ENCODE measurements at places on chromosomes 11 and 22. TPM values are rescaled to one million over a fixed set of nuclear protein-coding genes. Genes with fewer than 3 reads are reported as not detected.
A peak's percentile ranks its signal among the peaks of the same experiment; 100 is the strongest.

DNA sequence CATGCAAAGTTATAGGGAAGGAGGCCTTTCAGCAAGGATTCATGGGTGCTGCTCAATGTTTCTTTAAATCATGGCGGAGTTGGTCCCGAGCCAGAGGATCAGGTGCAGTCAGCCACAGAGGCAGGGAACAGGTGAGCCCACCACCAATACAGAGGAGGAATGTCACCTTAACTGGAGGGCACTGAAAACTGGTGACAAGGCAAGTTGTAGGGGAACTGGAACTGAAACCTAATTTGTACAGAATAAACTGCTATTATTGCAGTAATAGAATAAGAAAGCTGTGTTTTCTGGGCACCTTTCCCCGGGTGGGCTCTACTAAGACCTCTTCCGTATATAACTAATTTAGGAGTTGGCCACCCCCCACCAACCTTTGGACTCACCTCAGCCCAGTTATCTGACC is 296.0 kb upstream of the NARS2 start:
- no peak for DNase-seq

DNA sequence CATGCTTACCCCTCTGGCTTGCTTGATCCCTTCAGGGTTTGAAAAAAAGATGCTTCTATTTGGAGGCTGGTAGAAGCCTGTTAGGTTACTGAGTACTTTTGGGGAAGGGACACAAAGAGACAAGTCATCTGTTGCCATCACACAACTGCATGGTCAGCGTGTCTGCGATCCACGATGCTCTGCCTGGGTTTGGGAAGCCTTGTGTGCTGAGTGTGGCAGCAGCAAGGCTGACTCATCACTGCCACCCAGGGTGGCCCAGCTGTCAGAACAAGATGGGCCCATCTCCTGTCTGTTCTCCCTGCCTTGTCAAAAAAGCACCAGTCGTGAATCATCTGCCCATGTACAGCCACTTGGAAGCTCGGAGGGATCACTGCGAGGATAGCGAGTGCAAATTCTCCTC is 26.2 kb downstream of the UBASH3B start:
- no peak for DNase-seq

GRCh38 chr11:33191467-33191866 is 30.2 kb upstream of the CSTF3 start:
- no peak for DNase-seq

DNA sequence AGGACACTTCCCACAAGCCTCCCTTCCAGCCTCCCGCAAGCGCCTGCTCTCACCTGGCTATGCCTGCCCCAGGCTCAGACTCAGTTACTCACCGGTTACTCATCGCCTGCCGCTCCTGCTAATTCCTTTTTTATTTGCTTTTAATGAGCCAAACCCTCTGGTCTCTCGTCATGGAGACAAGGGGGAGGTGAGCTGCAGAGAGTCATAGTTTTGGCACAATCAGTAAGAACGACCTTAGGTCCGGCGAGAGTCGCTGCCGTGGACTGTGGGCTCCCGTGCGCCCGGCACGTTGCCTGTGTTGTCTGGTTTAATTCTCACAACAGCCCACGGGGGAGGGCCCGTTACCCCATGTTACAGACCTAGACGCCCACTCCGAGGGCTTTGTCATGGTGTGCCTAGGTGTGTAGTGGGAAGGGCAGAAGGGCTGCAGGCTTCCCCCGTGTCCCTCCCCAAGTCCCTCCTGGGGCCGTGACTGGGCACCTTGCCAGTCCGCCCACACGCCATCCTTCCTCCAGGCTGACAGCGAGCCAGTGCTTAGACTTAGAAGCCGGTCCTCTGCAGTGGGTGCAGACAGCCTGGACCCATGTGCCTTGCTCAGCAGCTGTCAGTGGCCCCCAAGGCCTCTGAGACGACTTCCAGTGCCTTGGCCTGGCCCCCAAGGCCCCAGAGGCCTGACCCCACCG is 42.2 kb downstream of the WNT7B start:
- no peak for DNase-seq

DNA sequence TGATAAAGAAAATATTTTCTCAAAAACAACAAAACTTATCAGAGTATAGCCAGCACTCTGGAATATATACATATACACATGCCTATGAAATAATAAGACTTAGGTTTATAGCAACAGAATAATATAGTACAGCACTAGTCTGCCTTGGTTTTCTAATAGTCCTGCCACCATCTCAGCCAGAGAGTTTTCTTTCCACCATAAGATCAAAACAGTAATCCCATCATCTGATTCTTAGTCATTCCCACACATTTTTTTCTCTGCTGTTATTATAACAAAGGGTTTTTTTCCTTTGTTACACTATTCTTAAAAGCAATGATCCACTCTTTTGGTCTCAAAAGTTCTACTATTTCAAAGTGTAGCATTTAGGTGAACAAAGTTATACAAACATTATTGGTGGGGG is 15.1 kb downstream of the MTMR2 start:
- DNase-seq, result no peak

- no peak for DNase-seq
These were observed 19.5 kb downstream of the IL17REL start for GRCh38 chr22:49992921-49993648.

- DNase-seq, result no peak
These were observed 120.9 kb downstream of the FEZ1 start for GRCh38 chr11:125375146-125375545.

DNA sequence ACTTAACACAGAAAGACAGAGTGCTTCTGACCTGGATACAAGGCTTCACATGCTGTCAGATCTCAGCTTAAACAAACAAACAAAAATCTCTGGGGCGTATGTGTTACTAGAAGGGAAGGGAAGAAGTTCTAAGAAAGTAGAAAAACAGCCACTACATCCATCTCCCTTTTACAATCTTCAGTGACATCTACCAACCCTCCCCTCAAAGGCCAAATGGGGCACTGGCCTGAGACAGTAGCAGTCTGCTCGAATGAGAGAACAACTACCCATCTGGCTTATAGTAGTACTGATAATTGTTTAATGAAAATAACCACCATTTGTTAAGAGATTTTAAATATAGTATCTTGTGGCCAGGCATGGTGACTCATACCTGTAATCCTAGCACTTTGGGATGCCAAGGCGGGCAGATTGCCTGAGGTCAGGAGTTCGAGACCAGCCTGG is 29.4 kb downstream of the CCDC83 start:
- peak; percentile 20 for DNase-seq

GRCh38 chr22:38706901-38707195 is 1.1 kb downstream of the GTPBP1 start:
- DNase-seq, result no peak

DNA sequence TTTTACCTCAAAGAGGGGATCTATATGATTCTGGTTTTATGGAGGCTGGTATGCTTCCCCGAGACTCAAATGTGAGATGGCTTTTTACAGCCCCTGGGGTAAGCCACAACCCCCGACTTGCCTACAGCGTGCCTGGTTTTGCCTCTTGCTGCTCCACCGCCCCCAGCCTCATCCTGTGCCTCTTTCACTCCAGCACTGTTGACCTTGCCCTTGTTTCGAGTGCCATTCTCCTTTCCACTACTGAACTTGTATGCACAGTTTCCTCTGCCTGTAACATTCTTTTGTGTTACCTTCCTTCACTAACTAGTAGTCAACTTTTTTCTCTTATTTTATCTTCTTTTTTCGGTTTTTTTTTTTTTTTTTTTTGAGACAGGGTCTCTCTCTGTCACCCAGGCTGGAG is 219.0 kb upstream of the ZBED5 start:
- no peak for DNase-seq

GRCh38 chr11:44426958-44427357 is 117.0 kb upstream of the ALX4 start:
- no peak for DNase-seq

DNA sequence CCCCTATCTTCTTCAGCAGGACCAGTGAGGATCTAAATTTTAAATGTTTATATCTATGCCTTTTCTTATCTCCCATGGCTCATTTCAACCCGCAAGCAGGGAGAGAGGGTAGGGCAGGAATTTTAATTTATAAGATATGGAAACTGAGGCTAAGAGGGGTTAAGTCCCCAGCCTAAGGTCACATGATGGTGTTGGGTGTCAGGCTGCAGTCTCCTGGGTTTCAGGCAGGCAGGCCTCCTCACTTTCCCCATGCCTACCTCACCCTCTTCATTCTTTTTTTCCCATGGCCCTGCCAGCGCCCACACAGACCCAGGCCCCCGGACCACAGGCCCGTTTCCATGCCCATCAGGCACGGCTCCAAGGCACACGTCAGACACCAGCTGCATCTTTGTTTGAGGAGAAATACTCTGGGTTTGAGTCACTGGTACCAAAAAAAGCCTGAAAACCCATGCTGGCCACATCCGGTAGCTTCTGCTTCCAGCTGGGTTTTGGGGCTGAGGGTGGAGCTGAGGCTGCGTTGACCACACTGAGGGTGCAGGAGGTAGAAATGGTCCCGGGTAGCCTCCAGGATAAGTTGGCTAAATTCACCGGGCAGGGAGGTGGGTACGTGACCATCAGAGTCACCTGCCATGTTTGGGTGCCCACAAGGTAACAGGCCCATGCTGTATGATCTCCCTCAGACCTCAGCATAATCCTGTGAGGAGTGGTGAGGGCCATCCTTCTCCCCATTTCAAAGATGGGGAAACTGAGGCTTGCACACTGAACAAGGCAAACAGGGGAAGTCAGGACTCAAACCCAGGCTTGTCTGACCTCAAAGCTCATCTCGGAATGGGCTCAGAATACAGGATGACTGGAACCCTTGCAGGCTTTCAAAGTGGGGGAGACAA is 7.5 kb downstream of the CRYBB1 start:
- DNase-seq, result no peak

GRCh38 chr22:40721266-40721665 is 42.0 kb downstream of the MCHR1 start:
- no peak for DNase-seq

- DNase-seq, result no peak
These were observed 115.6 kb upstream of the PDGFD start for GRCh38 chr11:104279587-104279986.

- DNase-seq, result no peak
These were observed 82.8 kb downstream of the SPATA19 start for GRCh38 chr11:133762538-133762937.

DNA sequence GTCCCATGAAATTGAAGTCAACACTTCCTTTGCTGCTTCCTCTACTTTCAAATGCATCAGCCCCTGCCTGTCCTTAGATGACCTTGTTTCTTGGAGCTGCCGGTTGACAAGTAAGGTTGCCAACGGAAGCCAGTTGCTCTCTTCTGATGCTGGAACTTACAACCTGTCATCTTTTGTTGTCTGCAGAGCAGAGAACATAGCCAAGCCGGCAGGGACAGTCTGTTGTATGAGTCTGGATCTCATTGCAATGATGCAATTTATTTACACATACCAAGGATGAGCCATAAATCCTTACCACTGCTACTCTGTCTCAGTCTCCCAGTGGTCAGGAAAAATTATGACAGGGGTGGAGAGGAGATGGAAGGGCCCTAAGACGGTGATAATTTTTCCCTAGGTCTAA is 151.4 kb downstream of the BLID start:
- no peak for DNase-seq

DNA sequence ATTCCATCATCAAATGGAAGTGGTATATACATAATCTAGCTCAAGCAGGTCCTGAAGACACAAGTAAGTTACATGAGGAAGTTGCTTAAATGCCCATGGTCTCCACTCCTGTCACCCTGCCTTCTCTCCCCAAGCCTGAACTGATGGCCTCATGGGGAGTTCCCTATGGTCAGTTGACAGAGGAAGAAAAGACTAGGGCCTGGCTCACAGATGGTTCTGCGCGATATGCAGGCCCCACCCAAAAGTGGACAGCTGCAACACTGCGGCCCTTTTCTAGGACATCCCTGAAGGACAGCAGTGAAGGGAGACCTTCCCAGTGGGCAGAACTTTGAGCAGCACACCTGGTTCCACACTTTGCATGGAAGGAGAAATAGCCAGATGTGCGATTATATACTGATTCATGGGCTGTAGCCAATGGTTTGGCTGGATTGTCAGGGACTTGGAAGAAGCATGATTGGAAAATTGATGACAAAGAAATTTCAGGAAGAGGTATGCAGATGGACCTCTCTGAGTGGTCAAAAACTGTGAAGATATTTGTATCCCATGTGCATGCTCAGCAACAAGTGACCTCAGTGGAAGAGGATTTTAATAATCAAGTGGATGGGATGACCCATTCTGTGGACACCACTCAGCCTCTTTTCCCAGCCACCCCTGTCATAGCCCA is 17.3 kb upstream of the CD82 start:
- no peak for DNase-seq

DNA sequence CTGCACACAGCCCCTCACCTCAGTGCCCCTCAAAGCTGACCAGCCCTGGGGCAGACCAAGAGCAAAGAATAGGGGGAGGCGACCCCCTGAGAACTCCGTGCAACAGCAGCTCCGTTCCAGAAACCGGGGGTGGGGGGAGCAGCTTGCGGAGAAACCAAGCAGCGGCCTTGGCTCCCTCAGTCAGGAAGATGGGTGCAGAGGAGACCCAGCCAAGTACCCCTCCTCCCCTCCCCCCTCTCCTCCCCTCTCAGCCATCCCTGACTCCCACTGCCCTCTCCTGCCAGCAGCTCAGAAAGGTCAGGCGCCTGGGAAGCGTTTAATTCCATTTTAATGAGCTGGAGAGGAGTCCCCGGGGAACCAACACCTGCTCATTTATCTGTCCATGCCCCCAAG is 78.9 kb downstream of the PDE2A start:
- no peak for DNase-seq

DNA sequence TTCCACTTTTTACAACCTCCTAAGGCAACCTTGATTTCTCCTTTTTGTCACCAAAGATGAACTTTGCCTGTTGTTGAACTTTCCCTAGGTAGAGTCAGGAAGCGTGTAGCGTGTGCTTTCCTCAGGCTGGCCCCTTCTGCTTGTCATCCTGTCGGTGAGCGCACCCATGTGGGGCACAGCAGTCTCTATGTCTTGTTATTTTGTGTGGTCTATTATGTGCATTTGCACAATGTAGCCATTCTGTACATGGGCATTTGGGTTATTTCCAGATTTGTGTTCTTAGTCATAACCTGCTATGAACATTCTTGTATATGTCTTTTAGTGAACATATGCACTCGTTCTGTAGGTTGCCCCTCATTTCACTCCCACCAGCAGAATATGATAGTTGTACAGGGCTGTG is 34.9 kb downstream of the CABIN1 start:
- no peak for DNase-seq

DNA sequence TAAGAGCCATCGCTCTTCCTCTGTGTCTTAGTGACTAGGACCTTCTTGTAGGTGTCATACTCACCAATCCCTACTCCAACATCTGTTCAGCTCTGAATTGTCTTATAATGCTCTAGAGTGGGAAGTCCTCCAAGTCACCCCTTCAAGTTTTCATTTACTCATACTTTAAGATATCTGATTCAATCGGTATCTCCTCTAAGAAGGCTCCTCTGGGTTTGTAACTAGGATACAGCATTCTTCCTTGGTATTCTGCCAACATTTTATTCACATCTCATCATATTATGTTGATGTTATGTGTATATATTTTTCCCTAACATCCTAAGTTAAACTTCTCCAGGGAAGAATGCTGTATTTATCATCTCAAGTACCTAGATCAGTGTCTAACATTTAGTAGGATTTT is 662.1 kb downstream of the NTM start:
- DNase-seq, result no peak

GRCh38 chr22:50522806-50523438 is 2.5 kb downstream of the SCO2 start:
- DNase-seq, result no peak

TSKU gene
- 34.4 TPM for polyA plus RNA-seq

CEP126 gene
- polyA plus RNA-seq, result 5.6 TPM

RAG1 gene
- polyA plus RNA-seq, result 2.4 TPM

EXPH5 gene
- 3.3 TPM for polyA plus RNA-seq

TMEM179B gene
- polyA plus RNA-seq, result 67.5 TPM

NELL1 gene
- 4.4 TPM for polyA plus RNA-seq

KRTAP5-10 gene
- polyA plus RNA-seq, result 0.25 TPM

ADORA2A gene
- polyA plus RNA-seq, result 9.9 TPM

NRXN2 gene
- polyA plus RNA-seq, result 27.0 TPM

HIC2 gene
- 10.6 TPM for polyA plus RNA-seq

CNIH2 gene
- 3.3 TPM for polyA plus RNA-seq
